ENCODE measurements at places on chromosomes 7 and 10. TPM values are rescaled to one million over a fixed set of nuclear protein-coding genes. Genes with fewer than 3 reads are reported as not detected.

- no peak for DNase-seq
Measured at GRCh38 chr7:23337374-23337773, 38.2 kb downstream of the MALSU1 start.

DNA sequence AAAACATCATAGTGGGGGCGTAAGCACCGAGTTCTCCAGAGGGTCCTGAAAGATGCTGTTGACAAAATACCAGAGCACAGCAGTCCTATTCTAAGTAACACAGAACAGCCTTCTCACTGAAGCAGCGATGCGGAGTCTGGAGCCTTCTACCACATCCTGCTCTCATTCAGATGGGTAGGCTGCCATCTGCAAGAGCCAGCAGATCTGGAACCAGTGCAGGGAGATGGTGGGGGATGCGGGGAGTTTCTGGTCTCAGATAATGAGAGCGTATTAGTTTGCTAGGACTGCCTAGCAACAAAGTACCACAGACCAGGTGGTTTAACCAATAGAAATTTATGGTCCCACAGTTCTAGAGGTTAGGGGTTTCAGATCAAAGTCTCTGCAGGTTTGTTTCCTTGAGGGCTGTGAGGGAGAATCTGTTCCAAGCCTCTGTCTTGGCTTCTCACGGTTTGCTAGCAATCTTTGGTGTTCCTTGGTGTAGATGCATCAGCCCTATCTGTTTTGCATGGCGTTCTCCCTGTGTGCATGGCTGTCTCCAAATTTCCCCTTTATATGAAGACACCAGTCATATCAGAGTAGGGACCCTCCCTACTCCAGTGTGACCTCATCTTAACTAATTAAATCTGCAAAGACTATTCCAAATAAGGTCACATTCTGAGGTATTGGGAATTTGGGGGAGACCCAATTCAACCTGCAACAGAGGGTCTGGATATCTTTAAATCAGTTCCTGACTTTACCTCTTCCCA is 52.0 kb upstream of the STEAP1B start:
- no peak for DNase-seq

SPDYE2B gene
- total RNA-seq: not detected

RELN gene
- 26.3 TPM for total RNA-seq

GRCh38 chr7:47574482-47575329 is 7.2 kb downstream of the TNS3 start:
- no peak for DNase-seq

DNA sequence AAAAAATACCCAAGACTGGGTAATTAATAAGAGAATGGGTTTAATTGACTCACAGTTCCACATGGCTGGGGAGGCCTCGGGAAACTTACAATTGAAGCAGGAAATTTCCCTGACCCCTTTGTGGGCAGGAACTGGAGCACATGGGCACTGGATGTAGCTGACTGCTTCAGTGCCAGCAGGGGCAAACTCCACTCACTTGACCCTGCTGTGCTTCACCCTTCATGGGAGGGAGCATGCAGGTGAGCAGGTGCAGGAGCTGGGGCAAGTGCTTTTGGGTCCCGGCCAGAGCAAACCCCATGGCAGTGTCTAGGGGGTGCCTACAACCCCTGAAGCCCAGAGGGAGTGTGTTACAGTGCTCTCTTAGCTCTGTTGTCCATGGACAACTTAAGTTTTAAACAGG is 132.6 kb downstream of the AKR1D1 start:
- no peak for DNase-seq

GRCh38 chr10:88542522-88542921 is 40.6 kb downstream of the RNLS start:
- no peak for DNase-seq

CXCL12 gene
- total RNA-seq: 154 TPM

- no peak for DNase-seq
Measured at GRCh38 chr7:123789817-123790216, 41.0 kb upstream of the WASL start.

DNA sequence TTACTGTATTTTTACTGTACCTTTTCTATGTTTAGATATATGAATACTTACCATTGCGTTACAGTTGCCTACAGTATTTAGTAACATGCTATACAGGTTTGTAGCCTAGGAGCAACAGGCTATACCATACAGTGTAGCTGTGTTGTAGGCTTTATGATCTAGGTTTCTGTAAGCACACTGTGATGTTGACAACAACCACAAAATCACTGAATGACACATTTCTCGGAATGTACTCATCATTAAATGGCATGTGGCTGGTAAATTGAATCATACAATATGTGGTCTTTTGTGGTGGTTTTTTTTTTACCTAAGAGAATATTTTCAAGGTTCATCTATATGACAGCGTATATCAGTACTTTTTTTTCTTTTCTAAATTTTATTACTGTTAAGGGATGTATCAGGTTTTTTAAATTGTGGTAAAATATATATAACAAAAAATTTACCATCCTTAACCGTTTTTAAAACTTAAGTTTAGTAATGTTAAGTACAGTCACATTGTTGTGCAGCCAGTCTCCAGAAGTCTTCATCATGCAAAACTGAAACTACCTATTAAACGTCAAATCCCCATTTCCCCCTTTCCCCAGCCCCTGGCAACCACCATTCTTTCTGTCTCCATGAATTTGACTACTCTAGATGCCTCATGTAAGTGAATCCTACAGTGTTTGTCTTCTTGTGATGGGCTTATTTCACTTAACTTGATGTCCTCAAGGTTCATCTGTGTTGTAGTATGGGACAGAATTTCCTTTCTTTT is 21.5 kb downstream of the BTAF1 start:
- DNase-seq: no peak

CDK1 gene
- total RNA-seq: 66.8 TPM

GRCh38 chr10:113447278-113447677 is 105.6 kb upstream of the HABP2 start:
- no peak for DNase-seq

DNA sequence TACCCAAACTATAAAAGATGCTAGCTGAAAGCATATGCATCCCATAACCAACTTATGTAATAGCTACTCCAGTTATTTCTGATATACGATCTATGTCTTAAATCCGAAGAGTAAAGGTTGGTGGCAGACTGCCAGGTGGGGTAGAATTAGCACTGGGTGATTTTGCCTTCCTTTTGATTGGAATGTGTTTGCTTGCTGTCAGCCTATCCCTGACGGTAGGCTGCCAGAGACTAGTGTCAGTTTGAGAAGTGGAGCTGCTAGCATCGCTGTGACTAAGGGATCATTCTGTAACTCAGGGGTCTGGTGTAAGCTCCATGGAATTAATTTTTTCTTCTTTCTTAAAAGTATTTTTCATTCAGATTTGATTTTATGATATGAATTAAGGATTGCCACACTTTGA is 9.5 kb upstream of the SEM1 start:
- no peak for DNase-seq

DNA sequence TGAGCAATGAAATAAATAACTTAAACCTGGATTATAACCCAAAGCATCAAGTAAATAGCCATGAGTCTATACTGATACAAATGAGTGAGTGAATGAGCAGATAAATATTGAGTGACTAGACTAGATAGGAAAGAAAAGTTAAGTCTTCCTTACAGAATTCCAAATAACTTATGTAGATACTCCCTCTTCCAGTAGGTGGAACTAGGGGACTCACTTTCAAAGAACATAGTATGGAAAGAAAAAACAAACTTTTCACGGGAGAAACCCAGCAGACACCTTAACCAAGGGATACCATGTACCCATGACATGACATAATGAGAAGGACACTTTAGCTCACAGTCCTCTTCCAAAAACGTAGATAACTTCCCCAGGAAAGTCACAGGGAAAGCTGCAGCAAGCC is 32.2 kb downstream of the CSGALNACT2 start:
- DNase-seq: no peak

- no peak for DNase-seq
Measured at GRCh38 chr10:132320654-132321469, 11.1 kb upstream of the LRRC27 start.

GRCh38 chr10:48636901-48637300 is 32.0 kb upstream of the ARHGAP22 start:
- no peak for DNase-seq

NYAP1 gene
- 1.6 TPM for total RNA-seq

TAS2R4 gene
- 8.1 TPM for total RNA-seq

UFSP1 gene
- total RNA-seq: 2.6 TPM

- no peak for DNase-seq
Measured at GRCh38 chr7:140972876-140973829, 41.6 kb downstream of the MRPS33 start.

DNAJC9 gene
- total RNA-seq: 27.8 TPM

DNA sequence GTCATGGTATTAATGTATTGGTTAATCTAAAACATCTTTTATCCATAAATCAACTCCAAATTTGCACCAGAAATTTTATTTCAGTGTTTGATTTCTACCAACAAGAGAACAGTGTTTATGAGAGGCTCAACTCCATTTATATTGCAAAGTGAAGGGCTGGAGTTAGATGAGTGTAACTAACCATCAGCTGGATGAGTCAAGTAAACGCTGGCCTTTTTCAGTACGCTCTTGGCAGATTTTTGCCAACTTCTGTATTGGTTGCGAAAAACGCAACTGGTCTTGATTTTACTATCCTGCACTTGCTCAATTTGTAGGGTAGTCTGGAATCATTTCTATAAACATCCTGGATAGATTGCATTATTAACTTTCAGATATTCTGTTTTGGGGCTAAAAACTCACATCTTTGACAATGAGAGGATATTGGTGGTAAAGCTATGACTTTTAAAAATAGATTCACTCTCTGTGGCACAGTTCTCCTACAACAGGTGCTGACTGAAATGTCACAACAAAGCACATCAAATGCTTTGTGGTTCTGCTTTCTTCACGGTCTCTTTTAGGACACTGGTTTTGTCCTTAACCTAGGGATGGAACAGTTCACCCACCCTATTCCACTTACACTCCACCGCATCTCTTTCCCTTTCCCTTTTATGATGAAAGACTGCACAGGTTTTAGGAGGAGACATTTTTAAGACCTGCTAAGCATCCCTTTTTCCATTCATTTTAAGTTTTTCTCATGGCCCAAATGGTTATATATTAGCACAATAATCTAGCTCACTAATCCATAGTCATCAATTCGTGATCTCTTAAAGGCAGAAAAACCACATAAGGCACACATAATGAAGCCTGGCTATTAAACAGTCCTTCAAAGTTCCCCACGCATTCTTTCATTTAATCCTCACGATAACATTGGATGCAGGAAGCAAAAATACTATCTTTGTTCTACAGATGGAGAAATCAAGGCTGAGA is 12.8 kb downstream of the CACNA2D1 start:
- no peak for DNase-seq

C10orf71 gene
- total RNA-seq: 0.37 TPM

DNA sequence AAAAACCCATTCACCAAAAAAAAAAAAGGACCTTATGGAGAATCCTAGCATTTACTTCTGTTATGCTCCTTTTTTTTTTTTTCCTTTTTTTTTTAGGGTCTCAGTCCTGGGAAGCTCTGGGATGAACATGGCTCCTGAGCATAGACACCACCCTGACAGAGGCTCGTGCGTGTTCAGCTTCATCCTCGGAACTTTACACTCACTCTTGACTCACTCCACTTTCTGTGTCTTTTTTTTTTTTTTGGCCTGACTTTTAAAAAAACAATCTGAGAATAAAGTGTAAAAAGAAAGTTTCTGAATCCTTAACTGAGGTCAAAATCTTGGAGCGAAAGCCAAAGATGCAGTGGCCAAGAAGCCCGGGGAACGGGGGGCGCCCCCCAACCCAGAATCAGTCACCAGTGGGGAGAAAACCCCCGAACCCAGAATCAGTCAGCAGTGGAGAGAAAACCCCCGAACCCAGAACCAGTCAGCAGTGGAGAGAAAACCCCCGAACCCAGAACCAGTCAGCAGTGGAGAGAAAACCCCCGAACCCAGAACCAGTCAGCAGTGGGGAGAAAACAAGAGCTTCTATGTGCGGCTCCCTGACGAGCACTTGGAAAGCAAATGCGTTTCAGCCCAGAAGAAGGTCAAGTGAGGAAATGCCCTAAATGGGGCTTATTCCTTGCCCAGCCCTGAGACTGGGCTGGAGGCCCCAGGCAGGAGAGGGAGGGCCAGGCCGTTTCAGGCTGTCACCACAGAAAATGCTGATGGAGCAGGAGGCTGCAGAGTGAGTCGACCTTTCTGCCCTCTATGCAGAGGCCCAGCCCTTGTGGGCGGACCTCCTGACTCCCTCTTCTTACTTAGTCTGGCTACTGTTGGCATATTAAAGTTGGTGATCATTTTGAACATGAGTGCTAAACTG is 19.0 kb upstream of the PFKP start:
- no peak for DNase-seq

GRCh38 chr10:87734987-87735827 is 75.5 kb downstream of the PAPSS2 start:
- DNase-seq: no peak

DNA sequence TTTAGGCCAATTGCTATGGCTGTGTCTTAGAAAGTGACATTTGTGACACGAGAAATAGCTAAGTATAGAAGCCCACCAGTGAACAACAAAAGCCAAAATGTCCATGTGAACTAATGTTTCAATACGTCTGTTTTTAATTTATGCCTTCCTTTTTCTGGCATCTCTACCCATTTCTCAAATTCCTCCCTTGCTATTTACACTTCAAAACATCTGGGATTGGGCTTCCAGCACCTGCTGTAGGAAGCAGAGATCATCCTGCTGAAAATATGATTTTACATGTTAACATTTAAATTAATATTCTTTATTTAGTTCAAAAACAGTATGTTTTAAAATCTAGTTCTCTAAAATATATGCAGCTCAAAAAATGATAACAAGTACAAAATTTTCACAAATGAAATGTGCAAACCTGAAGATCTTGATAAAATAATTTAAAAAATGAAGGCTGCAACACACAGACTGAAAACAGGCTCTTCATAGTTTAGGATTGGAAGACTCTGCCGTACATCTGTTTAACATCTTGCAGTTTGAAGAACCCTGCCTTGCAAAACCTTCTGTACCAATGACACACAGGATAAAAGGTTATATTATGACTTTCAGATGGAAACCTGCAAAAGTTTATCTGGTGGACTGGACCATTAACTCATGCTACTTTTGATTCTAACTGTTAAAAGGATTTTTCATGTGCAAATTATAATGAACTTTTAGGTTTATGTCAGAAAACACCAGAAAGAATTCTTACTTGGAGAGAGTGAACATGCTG is 408.4 kb downstream of the SUGCT start:
- no peak for DNase-seq

DNA sequence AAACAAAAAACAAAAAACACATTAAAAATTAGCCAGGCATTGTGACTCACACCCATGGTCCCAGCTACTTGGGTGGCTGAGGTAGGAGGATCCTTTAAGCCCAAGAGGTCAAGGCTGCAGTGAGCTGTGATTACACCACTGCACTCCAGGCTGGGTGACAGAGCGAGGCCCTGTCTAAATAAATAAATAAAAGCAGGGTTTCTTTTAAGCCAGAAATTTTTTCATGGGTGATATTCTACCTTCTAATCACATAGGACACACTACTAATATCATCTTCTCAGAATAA is 14.2 kb upstream of the SVIL start:
- DNase-seq: no peak

- DNase-seq: no peak
Measured at GRCh38 chr7:43747328-43748105, 11.0 kb upstream of the BLVRA start.

EGR2 gene
- total RNA-seq: 2.3 TPM

DNA sequence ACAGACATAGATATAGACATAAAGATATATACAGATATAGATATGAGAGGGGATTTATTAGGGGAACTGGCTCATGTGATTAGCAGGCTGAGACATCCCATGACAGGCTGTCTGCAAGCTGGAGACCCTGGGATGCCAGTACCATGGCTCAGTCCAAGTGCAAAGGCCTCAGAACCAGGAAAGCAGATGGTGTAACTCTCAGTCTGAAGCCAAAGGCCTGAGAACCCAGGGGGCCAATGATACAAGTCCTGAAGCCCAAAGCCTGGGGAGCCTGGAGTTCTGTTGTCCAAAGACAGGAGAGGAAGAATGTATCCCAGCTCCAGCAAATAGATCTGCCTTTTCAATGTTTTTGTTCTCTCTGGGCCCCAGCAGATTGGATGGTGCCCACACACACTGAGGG is 5.5 kb downstream of the NCOA4 start:
- no peak for DNase-seq
